ENCODE measurements at places on chromosomes 5 and 9.

DNA sequence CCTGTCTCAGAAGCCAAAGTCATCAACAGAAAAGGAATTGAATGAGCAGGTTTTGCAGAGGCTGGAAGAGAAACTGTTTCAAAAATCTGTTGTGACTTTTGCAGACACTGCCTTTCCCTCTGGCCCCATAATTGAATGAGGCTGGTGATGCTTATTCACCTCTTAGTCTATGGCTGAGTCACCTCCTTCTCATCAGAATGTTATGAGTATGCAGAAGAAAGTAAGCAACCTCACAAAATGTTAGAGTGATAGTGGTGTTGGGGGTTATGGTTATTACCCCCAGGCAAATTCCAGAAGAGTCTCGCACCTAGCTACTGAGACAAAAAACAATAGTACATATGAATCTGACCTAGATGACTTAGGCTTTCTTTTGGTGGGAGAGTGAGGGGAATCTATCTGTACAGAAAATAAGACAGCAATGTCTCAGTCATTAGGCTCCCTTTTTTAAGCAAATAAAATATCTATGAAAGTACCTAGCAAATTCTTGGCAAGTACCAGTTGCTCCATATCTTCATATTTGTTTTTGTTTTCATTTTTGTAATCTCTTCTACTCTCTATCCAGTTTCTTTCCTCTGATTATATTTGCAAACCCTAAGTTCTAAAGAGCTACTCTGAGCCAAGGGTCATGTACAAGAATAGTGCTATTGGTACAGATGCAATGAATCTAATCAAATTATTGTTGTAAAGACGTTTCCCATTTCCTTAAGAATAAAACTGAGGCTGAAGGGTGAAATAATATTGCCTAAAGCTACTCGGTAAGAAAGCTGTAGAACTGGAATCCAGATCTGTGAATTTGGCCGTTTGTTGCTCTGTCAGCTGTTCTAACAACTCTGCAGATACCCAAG is 498.1 kb upstream of the TNC start:
- peak; percentile 98 for DNase-seq

GRCh38 chr5:26343801-26344325 is 694.5 kb downstream of the CDH9 start:
- DNase-seq: no peak

- DNase-seq: no peak
Measured at GRCh38 chr5:115336201-115336720, 39.8 kb upstream of the CCDC112 start.

GRCh38 chr5:108639366-108639765 is 108.3 kb upstream of the FER start:
- DNase-seq: peak; percentile 30

- no peak for DNase-seq
Measured at GRCh38 chr5:150092159-150092787, 5.9 kb upstream of the CSF1R start.

- DNase-seq: no peak
Measured at GRCh38 chr5:124873713-124874112, 127.3 kb upstream of the ZNF608 start.

- DNase-seq: no peak
Measured at GRCh38 chr9:118674942-118675341, 694.3 kb downstream of the BRINP1 start.

DNA sequence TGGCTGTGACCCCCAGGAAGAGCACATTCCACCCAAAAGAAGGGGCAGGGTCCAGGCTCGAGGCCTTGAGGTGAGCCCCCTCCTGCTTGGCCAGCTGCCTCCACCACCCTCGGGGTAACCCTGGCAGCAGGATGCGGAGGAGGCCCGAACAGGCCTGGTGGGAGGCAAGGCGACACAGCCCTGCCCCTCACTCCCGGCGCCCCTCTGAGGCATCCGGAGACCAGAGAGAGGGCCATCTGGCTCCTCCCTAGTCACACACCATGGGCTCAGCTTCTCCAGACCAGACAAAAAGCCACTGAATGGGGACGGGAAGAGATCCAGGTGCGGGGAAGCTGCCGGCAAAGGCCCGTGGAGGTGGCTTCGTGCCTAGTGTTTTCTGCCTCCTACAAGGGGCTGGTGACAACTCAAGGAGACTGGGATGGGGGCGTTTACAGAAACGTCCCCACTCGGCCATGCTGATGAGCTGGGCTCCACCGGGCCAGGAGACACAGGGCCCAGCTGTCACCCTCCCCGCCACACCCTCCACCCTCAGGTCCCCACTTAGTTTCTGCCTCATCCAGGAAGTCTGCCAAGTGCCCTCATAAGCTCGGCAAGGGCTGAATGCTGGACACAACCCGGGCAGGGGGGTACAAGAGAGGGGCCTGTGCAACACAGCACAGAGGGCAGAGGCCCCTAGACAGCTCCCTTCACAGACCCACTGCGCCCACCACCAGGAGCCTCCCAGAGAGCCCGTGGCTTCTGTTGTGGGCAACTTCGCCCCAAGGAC is 41.9 kb downstream of the NACC2 start:
- peak; percentile 29 for DNase-seq

DNA sequence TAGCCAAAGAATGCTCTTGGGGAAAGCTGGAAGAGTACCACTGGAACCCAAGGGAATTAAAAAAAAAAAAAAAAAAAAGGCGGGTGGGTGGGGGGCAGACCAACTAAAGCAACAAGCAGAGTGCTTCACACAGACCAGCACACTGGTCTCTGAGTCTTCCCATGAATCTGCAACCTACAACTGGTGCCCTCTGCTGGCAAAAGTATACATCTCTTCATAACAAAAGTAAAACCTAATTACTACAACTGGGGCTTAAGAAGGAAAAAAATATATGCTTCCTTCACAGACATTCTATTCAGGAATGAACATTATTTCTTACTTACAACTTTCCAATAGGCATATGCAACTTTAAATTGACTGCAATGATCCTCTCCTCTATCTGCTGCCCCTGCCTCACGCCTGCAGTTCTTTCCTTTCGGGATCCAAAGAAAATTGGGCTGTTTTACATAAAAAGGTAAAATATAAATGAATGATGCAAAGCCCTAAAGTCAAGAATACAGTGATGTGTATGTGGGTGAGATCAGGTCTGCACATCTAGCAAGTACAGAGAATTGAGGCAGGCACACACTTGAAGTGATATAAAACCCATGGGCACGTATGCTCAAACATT is 7.2 kb upstream of the KLHL3 start:
- DNase-seq: peak; percentile 75

All from EH (cell line).